Inflammatory macrophage (primary cell): ENCODE measurements at places on chromosomes 2 and 18.

DNA sequence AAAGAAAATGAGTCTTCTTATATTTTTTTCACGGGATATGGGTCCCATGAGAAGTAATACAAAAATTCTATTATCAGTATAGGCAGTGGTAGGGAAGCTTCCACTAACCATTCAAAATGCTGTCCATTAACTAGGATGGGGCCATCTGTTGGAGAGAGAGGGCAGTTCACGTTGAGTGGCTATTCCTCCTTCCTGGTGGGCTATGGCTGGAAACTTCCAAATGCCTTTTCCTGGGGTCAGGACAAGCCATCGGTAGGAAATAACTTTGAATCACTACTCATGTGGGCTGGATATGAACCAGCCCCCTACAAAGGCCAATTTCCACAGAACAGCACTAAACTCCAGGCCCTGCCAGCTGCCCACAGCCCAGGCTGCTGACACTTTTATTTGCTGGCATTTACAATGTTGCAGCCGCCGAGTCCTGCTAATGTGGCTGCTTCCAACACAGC is 156.1 kb upstream of the HNRNPA3 start:
- DNase-seq = no peak

GRCh38 chr18:23591011-23591410 is 4.7 kb upstream of the NPC1 start:
- DNase-seq = no peak

GRCh38 chr18:52612406-52612805 is 272.4 kb downstream of the DCC start:
- no peak for DNase-seq

DNA sequence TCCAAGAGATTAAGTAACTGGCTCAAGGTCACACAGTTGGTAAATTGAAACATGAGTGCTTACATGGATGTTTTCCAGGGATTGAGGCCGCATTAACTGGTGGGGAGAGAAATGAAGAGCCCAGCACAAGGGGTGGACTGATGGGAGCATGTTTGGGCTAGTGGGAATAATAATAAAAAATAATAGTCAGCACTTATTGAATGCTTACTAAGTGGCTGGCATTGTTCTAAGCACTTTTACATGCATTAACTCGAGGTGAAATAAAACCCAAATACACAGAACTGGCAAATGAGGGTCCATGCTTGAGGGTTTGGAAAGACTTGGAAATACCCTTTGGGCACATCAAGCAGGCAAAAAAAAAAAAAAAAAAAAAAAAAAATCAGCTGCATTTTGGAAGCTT is 34.0 kb upstream of the CDK5R2 start:
- DNase-seq = no peak

DNA sequence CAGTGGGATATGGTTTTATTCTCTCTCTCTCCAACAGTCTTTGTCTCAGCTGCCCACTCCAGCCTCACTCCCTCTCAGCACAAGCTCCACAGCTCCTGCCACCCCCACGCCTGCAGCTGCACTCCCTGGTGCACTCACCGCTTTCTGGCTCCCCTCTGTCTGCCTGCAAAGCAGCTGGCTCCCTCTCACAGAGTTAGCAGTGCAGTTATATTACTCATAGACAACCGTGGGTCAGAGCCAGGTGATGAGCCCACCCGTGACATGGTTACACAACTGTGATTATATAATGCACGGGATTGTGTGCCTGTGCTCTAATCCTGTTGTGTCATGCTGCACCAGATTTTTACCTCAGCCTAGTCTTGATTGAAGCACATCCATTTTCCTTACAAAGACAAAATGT is 276.9 kb upstream of the CHAC2 start:
- no peak for DNase-seq

GRCh38 chr18:63922049-63922448 is 14.3 kb downstream of the SERPINB10 start:
- DNase-seq = no peak

GRCh38 chr2:99725820-99726219 is 236.0 kb upstream of the REV1 start:
- no peak for DNase-seq

- DNase-seq = no peak
These were observed 543.7 kb downstream of the TRIB2 start for GRCh38 chr2:13260402-13260801.

GRCh38 chr2:217407362-217407761 is 547.5 kb upstream of the TNP1 start:
- no peak for DNase-seq

DNA sequence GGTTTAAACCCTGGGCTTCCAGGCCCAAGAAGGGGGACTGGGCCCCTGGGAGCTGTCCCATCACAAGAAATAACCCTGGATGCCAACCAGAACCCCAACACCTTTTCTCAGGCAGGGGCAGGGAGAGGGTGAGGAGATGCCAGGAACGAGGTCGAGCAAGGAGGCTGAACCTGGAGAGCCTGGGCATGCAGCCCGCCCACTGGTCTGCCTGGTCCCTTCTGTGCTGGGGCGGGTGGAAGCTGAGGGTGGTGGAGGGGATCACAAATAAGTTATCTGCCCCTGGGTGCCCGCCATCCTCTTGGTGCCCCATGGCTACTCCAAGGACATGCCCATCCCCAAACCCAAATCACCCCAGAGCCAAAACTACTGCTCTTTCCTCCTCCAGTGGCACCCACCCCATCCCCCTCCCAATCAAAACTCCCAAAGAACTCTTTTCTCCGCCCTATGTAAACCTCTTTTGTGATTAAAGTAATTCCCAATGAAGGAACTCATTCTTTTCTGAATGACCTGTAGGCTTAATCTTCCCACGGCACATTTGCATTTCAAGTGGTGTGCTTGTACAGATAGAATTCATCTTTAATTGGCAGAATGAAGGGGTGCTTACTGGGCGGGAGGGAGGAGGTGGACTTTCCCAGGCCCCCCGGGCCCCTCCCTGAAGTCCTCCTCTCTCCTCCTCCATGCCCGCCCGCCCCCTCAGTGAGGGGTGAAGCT is 47.9 kb downstream of the EFR3B start:
- no peak for DNase-seq

DNA sequence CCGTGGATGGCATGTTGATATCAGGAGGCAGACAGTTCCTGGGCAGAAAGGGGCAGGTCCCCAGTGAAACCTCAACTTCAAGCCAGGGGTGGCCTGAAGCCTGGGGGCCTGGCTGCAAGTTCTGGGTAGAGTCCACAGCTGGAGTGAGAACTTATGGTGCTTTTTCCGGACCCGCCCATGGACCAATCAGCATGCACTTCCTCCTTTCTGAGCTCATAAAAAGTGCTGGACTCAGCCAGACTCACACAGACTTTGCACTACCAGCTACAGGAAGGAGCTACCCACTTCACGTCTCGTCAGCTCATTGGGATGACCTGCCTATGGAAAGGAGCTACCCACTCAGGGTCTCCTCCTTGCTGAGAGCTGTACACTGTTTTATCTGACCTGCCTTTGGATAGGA is 183.1 kb upstream of the MC4R start:
- peak; percentile 12 for DNase-seq

DNA sequence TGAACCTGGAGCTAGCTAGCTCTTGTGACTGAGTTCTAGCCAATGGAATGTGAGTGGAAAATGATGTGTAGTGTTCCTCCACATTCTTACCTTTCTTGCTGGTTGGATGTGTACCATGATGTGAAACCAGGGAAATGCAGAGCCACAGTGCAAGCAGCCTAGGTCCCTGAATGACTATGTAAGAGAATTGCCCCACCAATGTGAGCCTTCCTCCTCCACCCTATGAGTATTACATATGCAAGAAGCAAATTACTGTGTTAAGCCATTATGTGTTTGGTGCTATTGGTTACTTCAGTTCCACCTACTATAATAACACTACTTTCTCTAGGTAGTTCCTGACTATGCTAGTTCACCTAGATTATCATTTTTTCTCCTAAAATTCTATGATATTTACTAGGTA is 39.6 kb downstream of the LCLAT1 start:
- DNase-seq = no peak

DNA sequence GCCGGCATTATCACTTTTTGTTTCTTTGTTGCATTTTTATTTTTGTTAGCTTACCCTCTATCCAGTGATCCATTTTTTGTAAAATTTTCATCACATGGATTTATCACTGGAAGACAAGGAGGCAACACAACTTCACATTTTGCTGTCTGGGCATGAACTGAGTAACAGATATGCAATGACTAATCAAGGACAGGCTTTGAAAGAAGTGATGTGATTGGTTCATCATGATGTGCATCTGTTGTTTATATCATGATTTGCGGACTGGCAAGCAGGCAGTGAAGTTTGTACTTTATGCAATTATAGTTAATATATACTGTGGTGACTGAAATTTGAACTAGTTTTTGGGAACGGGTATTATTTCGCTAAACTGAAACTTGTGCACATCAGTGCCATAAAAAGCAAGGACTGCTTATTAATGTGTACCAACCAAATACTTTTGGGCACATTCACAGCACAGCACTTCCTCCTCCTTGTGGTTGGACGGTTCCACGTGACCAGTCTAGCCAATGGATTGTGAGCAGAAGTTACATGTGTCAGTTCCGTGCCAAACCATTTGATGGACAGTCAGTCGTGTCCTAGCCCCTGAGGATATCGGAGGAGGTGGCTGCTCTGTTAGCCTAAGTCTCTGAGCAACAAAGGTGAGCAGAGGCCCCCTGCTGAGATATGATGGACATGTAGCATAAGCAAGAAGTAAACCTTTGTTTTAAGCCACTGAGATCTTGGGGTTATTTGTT is 201.4 kb upstream of the SIX2 start:
- no peak for DNase-seq

DNA sequence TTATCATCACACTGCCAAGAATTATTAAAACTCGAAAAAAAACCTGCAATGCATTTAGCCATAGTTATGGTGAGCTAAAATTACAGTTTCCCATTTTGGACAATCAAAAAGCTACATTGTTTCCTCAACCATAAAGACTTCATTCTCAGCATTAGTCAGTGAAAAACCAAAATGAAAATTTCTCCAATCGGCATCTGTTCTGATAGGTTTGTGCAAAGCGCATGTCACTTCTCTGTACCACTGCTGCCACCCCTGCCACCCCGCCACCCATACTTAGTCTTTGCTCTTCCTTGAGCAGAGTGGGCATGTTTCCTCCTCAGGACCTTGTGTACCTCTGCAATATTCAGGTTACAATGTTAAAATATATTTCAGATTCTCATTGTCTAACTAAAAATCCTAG is 7.1 kb upstream of the ZBTB14 start:
- DNase-seq = no peak

DNA sequence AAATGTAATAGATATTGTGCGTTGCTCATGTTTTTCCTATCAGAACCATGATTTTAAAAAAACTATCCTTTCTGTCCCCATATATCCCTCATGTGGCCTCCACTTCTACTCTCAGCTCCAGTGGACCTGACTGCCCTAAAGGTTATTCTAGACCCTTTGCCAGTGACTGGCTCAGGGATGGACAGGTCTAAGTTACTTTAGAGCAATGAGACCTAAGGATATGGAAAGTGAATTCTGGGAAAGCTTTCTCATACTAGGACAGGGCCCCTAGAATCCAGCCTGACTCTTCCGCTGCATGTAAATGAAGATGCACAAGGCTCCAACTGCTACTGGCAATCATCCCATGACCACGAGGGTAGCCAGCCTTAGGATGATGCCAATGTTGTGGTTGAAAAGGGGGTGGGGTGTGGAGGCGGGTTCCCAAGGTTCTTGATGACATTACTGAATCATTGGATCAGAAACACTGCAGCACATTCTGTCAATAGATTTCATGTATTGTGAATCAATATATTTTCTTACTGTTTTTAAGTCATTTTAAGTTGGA is 21.3 kb downstream of the C2orf69 start:
- peak; percentile 2 for DNase-seq

DNA sequence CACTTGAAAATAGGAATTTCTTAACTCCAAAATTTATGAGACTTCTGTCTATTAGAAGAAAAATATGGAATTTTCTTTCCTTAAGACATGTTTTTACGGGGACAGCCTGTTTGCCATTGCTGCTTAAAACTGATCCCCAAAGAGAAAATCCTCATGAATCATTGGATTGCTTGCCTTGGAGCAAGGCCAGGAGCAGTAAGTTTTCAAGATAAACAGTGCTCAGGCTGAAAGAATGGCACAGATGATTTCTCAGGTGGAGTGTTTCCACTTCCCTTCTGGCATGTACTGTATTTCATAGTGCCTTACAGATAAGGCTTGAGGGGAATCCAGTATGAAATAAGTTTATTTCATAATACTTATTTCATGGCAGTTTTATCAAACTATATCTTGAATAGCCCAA is 74.3 kb upstream of the MMADHC start:
- no peak for DNase-seq

DNA sequence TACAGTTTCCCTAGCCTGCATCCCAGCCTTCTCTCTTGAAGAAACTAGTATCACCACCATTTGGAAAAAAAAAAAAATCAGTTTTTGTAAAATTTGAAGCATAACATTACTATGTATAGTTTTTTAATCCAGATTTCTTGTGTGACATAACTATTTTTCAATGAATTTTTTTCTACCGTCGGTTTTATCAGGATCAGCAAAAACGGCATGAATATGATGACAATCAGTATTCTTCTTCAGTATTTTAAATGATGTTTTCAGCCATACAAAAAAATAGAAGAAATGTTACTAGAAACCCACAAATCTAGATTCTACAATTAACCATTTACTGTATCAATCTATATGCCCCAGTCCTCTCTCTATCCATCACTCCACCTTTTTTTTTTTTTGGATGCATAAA is 103.9 kb downstream of the MGAT5 start:
- DNase-seq = no peak

DNA sequence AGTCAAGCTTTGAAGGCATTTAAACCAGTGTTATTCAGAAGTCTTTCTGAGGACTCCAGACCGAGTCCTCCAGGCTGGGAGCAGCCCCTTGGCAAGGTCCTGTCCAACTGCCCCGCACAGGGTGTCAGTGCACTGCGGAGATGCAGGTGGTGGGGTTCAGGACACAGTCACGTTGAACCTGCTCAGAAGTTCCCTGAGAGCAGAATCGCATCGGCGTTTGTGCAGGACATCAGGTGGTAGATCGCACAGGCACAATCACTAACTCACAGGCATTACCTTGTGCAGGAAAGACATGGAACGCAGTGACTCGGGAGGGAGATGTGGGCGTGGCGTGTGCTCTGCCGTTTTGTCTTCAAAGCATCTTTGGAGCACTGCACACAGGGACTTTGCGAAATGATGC is 10.4 kb downstream of the COPS9 start:
- DNase-seq = no peak

GRCh38 chr18:24795129-24795528 is 334.7 kb downstream of the HRH4 start:
- no peak for DNase-seq

DNA sequence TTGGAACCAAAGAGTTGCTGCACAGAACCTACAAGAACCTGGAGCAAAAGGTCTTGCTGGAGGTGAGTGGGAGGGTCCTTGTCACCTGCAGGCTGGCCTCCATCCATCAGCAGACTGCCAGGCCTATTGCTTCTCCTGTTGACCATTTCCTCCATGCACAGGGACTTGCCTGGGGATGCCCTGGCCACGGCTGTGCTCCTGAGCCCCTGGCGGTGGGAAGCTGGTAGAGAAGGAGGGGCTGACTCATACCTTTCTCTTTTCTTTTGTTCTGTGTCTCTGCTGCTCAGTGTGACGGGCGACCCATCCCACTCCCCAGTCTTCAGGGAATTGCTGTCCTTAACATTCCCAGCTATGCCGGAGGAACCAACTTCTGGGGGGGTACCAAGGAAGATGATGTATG is 102.6 kb downstream of the DGKD start:
- DNase-seq = no peak

GRCh38 chr2:20352230-20352578 is 1.6 kb upstream of the PUM2 start:
- DNase-seq = no peak
